Kidney glomerular epithelial cell (primary cell): ENCODE measurements at places on chromosomes 13 and 19.
A peak's percentile ranks its signal among the peaks of the same experiment; 100 is the strongest.

DNA sequence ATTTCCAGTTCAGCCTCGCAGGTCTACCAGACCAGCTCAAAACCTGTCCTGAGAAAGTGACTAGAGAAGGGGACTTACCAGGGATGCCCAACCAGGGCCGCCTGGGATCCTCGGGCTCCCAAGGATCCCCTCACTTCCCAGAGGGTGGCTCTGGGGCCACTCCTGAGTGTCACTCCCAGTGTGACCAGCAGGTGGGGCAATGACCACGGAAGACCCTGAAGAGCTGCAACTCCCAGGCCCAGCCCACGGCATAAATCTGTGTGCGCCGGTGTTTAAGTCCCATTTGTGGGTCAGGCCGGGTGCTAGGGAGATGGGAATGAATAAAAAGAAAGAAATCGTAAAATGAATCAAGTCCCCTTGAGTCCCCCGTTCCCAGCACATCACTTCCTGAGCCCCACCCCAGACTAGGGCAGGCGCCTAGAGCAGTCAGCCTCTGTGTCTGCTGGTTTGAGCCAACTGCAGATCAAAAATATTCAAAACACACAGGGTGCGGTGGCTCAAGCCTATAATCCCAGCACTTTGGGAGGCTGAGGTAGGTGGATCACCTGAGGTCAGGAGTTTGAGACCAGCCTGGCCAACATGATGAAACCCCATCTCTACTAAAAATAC, 10.7 kb downstream of the PTGIR start:
- peak; percentile 48 for DNase-seq

DNA sequence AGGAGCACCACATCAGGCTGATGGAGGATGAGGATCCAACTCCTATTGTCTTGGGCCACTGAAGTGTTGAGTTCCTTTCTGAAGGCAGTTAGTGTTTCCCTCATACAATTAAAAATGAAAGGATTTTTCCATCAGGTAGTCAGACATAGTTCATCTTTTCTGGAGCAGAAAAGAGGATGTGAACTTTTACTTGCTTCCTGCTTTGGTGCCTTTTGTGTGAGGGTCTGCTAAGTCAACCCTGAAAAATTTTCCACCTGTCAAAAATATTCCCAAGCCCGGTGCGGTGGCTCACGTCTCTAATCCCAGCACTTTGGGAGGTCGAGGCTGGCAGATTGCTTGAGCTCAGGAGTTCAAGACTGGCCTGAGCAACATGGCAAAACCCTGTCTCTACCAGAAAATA, 43.9 kb downstream of the RGCC start:
- no peak for DNase-seq

DNA sequence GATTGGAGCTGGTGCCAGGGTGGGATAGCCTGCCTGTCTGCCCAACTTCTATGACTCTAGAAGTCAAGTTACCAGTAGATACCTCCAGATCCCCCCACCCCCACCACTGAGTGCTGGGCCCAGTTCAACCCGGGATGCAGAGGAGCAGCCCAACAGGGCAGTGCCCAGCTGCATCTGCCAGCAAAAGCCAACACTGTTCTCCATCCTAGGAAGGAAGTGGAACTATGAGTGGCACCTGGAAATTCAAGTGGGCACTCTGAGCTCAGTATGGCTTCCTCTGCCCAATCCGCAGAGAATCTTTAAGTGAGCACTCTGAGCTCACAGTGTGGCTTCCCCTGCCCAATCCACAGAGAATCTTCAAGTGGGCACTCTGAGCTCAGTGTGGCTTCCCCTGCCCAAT, 14.2 kb downstream of the TUBGCP3 start:
- DNase-seq = no peak

DNA sequence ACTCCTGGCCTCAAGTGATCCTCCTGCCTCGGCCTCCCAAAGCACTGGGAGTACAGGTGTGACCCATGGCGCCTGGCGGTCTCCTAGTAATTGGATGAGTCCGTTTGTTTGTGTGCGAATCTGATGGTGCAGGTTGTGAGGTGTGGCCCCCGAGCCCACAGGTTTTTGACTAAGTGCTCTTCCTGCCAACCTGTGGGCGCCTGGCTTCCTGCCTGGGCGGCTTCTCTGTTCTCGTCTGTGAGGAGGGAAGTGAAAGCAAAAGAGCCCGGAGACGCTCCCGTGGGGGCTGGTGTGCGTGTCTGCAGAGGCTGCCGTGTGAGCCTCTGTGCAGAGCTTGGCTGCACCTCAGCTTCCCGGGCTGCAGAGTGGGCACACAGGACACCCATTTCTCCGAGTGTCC, 10.0 kb downstream of the ARHGAP45 start:
- DNase-seq = peak; percentile 40

DNA sequence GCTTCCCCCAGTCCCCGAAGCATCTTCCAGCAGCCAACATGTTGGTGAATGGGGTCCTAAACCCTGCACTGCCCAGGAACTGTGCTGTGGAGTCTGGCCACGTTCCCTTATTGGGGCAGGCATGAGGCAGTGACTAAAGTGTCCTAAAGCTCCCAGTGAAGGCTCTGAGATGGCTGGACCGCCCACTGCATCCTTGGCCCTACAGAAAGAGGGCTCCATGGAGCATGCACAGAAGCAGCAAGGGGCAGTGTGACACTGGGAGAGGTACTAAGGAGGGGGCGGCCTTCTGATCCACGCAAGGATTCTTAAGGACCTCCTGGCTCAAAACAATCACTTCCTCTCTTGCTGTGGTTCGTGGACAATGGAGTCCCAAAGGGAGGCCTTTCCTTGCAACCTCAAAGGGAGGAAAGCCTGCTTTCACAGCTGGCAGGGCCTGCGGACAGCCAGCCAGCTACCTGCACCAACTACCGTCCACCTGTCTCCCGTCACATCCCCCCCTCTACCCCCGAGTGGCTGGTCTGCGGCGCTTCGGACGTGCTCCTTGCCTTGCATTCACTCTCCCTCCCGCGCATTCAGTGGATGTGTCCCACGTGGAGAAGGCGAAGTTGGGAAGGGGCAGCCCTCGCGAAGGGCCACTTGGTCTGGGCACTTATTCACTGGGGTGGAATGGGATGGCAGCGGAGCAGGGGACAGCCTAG, 63.9 kb upstream of the STARD13 start:
- no peak for DNase-seq

GRCh38 chr19:29811125-29812079, at the start of gene CCNE1:
CCNE1 (plus strand) TSS chr19:29811991; CDS start chr19:29812556, 565 bp downstream.
- DNase-seq = peak; percentile 41

GRCh38 chr19:18529782-18530181, 7.9 kb upstream of the ELL start:
- no peak for DNase-seq

DNA sequence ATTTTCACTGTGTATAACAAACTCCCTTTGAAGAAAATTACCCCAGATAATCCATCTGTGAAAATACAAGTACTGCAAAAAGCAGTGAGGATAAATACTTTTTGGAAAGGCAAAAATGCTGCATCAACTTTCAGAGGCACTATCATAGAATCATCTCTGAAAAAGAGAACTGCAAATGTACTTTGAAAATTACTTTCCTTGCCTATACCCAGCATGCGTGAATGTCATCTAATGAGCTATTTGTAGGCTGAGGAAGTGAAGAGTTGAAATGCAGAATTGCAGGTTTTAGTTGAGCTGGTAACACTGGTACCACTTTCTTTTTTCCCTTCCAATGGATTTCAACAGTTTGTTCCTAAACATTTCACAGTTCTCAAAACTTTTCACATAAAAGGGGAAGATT, 196.7 kb downstream of the TBC1D4 start:
- DNase-seq = no peak

DNA sequence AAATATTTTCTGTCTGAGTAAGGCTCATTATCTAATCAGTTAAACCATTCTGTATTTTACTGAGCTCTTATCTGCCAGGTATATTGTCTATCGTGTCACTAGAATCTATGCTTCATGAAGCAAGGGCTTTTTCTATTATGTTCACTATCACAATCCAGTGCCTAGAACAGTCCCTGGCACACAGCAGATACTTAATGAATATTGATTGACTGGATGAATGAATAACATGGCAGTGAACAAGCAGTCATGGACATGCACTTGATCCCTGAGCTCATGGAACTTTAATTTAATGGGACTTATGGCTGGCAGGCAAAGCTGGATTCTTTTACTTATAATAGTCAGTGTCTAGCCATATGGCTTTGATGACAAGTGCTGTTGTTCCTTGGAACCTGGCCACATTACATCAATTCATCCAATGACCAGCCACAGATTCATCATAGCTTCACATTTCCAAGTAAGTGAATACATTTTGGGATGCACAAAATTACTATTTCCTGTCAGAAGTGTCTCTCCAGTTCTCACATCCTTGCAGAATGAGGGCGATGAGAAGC, 214.8 kb downstream of the COG6 start:
- DNase-seq = no peak

- no peak for DNase-seq
Measured at GRCh38 chr13:46350003-46350402, 37.0 kb downstream of the RUBCNL start.

GRCh38 chr13:103101500-103101899, 35.3 kb upstream of the SLC10A2 start:
- no peak for DNase-seq

DNA sequence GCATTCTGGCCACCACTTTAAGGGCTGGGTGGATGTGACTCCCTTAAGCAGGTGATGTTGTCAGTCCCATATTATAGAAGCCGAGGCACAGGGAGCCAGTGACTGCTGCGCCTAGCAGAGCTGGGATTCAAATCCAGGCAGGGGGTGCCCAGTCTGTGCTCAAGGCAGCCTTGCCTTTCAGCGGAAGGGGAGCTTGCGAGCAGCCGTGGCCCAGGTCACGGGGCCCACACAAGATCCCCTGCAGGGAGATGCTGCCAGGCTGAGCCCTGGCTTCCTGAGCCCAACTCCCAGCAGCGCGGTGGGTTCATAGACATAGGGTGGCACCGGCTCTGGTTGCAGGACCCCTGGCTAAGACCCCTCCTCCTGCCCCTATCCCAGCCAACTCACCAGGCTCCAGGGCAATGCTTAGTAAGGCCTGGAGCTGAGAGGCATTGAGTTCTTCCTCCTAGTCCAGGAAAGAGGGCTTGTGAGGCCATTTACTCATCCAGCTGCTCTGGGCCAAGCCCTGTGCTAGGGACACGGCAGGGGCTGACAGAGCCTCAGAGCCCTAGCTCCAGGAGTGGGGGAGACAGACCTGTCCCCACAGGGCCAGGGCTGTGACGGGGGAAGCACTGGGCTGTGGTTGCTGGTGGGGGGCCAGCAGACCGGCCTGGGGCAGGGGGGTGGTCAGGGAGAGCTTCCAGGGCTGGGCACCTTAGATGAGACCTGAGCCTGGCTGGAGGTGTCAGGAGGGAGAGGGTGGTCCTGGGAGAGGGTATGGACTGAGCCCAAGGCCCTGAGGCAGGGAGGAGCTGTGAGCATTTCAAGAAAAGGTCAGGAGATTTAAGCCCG, 9.6 kb downstream of the CAPN12 start:
- no peak for DNase-seq

GRCh38 chr13:26022538-26023292, 29.1 kb downstream of the SHISA2 start:
- peak; percentile 86 for DNase-seq

DNA sequence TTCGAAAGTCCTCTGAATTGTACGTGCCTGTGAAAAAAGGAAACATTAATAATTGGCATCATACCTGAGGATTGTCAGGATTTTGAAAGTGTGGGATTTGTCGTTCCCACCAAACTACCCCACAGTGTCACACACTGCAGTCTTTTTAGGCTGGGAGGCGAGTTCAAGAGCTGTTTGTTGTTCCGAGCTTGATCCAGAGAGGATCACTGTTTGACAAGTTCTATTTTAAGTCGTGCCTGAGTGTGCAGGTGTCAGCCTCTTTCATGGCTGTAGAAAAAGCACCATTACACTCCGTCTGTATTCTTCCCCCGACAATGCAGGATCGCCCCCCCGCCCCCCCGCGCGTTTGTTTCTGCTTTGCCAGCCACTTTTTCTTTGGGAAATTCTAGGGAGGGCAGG, 635 bp upstream of the NBEA start:
- DNase-seq = no peak

GRCh38 chr19:6685482-6685881, 15.5 kb upstream of the TNFSF14 start:
- DNase-seq = no peak

GRCh38 chr19:4802711-4803110, 11.2 kb downstream of the FEM1A start:
- no peak for DNase-seq

DNA sequence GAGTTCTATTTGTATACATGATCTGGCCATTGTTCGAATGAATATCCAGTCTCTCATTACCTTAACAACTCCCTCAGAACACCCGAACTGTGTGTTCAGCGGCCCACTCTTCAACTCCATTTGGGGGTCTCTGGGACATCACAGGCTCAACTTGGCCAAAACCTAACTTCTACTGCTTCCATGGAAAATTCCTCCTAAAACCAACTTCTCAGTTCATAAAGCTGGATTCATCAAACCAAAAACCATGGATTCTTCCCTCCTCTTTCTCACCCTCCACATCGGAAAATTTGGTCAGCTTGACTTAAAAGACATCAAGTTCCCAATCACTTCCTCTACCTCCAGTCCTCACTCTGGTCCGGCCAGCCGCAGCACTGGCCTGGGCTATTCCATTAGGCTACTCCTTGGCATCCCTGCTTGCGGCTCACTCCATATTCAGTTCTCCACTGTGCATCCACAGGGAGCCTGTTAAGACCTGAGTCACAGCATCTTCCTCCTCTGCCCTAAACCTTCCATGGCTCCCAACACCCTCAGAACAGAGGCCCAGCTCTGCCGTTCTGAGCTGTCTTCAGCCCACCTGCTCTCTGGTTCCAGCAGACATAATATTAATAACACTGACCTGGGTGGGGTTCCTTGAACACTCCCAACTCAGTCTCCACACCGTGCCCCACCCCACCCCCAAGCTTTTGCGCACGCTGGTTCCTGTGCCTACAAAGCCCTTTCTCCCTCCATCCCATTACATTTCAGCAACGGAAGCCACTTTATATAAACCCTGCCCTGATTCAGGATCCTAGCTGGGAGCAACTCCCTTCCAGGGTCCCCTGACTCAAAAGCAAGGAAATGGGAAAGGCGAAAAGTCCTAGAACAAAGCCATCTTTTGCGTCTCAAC, 1.1 kb downstream of the ZNF792 start:
- DNase-seq = no peak

- no peak for DNase-seq
Measured at GRCh38 chr13:112452380-112453206, 76.4 kb downstream of the SPACA7 start.

DNA sequence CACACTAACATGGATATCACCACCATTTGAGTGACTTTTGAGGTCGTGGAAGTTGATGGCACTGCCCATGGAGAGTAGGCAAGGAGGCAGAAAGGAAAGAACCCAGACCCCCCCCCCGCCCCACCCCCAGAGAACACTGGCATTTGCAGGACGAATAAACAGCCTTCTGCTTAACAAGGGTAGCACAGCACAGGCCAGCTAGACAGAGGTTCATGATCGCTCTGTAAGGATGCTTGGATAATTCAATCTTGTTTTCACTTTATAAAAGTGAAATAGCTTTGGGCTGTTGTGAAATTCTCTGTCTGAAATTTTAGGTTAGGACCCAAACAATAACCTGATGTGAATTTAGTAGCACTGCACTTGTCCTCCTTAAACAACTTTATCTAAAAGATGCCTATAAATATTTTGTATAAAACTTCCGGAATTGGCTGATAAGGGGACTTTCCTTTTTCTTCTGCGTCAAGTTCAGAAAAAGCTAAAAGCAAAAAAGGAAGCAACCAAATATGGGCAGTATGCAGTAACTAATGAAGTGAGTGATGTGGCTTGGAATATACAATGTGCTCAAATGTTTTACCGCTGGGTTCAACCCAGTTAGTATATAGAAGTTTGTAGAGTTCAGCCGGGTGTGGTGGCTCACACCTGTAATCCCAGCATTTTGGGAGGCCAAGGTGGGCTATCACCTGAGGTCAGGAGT, 163.7 kb downstream of the SHISA2 start:
- DNase-seq = no peak
